NCI-H1694 (cell line): ENCODE measurements at places on chromosomes 1 and 21.

- DNase-seq, result no peak
Measured at GRCh38 chr1:216184126-216184680, 239.0 kb downstream of the USH2A start.

DNA sequence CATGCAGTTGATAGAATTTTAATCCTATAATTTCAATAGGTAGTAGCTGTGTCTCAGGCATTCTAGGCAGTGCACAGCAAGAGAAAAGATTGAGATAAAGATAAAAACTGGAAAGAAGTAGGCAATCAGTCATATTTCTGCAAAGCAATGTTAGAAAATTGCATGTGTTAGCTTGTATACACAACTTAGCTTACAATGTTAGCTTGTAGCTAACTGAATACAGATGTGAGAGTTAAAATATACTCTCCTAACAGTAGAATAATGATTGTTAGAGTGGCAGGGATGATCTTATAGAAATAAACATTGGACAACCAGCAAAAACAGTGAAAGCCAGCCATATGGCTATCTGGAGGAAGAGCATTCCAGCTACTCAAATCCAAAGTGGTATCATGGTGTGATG lies 29.0 kb downstream of the PTPRC start:
- DNase-seq, result no peak

DNA sequence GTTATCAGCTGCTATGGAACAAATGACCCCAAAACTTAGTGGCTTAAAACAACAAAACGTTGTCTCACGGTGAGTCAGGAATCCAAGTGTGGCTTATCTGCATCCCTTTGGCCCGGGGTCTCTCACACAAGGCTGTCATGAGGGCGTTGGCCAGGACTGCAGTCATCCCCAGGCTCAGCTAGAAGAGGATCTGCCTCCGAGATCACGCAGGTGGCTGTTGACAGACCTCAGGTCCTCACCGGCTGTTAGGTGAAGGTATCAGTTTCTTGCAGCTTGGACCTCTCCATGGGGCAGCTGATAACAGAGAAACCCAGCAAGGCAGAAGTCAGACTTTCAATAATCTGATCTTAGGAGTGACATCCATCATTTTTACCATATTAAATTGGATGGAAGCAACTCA lies 52.7 kb upstream of the SYT6 start:
- no peak for DNase-seq

- DNase-seq, result no peak
Measured at GRCh38 chr1:89578151-89578550, 53.5 kb downstream of the LRRC8B start.

DNA sequence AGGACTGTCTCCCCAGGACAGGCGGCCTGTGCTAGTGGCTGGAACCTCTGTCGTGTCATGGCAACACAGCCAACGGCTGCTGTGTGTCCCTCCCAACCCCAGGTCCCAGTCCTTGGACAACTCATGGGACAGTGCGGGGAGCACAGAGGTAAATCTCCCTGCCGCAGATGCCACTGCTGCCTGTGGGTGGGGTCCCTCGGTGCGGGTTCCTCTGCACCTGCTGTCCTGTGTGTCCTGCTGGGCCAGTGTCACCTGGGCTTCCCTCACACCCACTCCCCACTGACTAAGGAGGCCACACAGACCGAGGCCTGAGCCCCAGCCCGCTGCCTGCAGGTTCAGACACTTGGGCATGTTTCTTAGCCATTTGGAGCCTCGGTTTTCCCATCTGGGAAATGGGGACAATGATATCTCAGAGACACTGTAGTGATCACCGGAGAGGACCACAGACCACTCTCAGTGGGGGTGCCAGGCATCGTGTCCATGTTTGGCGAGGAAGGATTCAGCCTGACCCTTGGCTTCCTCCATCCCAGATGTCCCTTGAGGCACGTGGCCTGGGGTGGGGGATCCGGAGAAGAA lies 96.5 kb downstream of the SIK1 start:
- DNase-seq, result no peak

DNA sequence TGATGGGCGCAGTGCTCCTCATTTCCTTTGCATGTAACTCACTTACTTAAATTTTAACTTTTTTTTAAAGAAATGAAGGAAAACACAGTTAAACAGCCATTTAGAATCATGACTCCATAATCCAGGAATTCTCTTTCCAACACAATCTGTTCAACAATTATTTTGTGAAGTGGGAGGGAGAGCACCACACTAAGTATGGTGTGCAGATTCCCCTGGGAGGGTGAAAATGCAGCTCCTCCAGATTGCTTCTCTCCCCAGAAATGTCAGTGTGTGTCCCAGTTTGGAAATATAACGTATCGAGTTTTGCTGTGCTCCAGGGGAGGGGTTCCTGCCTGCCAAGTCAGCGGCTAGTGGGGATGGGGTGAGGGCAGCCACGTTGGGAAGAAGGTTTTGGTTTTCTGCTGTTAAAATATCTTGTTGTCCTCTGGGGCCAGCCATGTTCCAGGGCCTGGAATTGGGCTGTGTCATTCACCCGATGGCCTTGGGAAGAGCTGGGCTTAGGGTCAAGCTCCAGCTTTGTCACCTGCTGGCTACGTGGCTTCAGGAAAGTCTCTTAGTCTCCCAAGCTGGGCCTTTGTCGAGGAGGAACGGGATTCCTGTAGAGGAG lies 17.3 kb upstream of the DISP3 start:
- peak; percentile 66 for DNase-seq

DNA sequence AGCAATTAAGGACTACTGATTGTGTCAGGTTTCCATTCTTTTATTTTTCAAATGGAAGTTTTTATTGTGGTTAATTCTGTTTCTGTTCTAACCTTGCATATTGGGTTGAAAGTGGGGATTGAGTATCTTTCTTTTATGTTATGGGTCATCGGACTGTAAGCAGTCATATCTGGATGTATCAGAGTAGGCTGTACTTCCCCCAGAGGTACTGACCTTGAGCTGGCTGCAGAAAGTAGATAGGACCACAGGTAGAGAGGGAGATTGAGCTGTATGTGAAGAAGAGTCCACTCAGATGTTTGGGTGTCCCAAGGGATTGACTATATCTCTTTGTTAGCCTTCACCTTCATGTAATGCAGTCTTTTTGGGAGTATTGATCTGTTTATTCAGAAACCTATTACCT lies 20.5 kb upstream of the ALG14 start:
- DNase-seq, result no peak

- DNase-seq, result no peak
Measured at GRCh38 chr1:61149010-61149860, 66.9 kb downstream of the NFIA start.

- DNase-seq, result no peak
Measured at GRCh38 chr1:81812712-81813111, 12.0 kb downstream of the ADGRL2 start.

- DNase-seq, result peak; percentile 14
Measured at GRCh38 chr1:215888159-215888558, 321.1 kb downstream of the KCTD3 start.

- DNase-seq, result no peak
Measured at GRCh38 chr1:42551180-42551579, 88.1 kb downstream of the CCDC30 start.

- DNase-seq, result peak; percentile 25
Measured at GRCh38 chr1:50735443-50735842, 224.6 kb downstream of the FAF1 start.

GRCh38 chr1:93739472-93739871 lies 57.8 kb upstream of the BCAR3 start:
- DNase-seq, result no peak

GRCh38 chr1:81358151-81358550 lies 442.6 kb upstream of the ADGRL2 start:
- no peak for DNase-seq

GRCh38 chr1:81597720-81598426 lies 202.9 kb upstream of the ADGRL2 start:
- DNase-seq, result no peak

- no peak for DNase-seq
Measured at GRCh38 chr1:157218671-157219070, 80.5 kb upstream of the ETV3 start.

DNA sequence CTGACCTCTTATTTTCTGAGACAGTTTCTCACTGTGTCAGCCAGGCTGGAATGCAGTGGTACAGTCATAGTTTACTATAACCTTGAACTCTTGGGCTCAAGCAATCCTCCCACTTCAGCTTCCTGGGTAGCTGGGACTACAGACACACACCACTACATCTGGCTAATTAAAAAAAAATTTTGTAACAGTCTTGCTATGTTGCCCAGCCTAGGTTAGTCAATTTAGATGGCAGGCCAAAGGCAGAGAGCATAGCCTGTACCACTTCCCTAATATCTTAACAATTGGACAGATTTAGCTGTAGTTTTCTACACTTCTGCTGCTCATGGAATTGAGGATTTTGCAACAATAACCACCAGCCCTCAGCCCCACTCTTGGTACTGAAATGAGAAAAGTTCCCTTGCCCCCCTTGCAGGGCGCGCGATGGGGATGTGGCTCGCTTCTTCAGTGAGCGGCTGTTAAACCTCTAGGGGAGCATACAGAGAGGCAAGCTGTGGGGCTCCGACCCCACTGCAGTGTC lies 34.9 kb upstream of the PTGFRN start:
- DNase-seq, result no peak

GRCh38 chr1:91004145-91004544 lies 17.7 kb downstream of the ZNF644 start:
- DNase-seq, result no peak

GRCh38 chr1:56170784-56171320 lies 408.5 kb downstream of the PLPP3 start:
- no peak for DNase-seq

DNA sequence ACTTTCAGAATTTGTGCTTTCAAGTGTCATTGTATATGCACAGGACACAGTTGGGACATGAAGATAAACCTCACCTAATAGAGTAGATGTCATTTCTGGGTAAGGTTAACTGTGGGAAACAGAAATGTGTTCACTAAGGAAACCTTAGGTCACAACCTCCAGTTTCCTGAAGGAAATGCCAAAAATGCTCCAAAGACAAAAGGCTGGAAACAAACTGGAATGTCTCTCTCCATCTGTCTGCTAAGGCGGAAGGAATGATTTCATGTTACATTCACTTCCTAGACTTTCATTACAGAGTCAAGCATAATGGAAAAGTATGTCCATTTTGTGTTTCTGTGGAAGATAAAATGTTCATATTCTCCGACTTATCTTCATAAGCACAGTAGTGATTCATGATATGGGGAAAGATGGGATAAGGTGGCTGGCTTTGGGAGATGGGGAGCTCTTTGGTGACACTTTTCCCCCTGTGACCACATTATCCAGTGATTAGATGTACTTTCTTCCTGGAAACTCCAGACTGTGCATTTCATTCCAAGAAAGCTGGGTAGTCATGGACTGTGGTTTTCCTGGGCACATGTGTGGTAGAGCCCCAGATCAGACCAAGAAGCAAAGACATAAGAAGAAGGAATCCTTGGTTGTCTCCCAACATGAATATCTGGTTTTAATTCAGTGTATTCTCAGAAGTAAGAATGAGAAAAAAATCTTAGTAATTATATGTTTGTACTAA lies 5.7 kb downstream of the S1PR1 start:
- DNase-seq, result no peak

- no peak for DNase-seq
Measured at GRCh38 chr1:168833801-168834224, 104.8 kb upstream of the DPT start.

DNA sequence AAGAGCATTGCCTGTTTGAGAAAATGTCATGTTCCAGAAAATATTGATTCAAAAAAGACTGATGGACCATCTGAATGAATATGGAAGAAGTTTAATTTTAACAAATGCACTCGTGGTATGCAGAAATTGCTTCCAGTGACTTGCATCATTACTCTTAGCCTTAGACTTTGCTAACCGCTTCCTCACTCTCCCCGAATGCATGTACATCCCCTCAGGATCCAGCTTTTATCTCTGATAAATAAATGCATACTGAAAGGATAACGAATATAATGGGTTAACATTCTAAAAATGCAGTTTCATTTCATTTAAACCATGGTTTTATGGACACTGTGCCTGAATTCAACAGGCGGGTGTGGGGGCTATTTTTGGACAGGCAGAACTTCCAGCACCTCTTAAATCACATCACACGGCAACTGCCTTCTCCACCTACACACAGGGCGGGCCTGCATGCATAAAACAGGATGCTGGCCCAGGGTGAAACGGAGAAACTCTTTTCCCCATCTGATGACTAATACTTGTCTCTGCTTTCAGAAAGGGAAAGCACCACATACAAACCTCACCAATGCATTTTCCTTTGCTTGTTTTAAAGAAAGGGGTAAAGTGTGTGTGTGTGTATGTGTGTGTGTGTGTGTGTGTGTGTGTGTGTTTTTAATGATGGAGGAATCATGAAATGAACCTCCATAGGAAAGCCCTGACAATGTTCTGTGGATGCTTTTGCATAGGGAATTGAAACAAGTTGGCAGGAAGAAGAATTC lies 48.7 kb downstream of the SPAG17 start:
- no peak for DNase-seq

DNA sequence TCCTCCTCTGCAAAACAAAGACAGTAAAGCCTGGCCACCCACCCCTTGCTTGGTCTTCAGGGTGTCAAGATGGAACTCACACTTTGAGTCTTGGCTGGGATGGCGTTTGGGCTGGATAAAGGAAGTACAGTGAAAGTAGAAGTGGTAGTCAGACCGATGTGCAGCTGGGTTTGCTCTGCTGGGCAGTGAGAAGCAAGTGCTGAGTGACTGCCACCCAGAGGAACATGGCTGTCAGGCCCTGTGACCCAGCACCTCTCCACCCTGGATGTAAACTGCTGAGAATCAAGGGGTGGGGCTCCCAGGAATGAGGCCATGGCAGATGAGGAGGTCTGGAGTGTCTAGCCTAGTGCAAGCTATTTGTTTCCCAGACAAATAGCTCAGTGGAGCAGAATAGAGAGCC lies 51.2 kb downstream of the POFUT2 start:
- DNase-seq, result no peak

- no peak for DNase-seq
Measured at GRCh38 chr1:212291505-212292134, 6.4 kb downstream of the PPP2R5A start.

DNA sequence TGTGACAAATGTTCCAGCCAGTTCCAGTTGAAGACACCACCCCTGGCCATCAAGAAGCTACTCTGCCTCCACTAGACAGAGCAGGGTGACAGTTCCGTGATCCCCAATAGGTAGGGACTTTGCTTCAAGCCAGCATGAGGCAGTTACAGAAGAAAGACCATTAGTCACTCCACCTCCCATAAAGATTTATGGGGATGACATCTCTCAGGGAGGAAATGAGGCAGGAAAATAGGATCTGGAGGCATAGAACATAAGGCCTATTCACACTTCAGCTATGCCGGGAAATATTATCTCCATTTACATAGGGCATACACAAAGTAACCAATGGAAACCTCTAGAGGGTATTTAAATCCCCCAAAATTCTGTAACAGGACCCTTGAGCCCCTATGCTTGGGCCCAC lies 3.5 kb upstream of the GBP7 start:
- DNase-seq, result no peak

DNA sequence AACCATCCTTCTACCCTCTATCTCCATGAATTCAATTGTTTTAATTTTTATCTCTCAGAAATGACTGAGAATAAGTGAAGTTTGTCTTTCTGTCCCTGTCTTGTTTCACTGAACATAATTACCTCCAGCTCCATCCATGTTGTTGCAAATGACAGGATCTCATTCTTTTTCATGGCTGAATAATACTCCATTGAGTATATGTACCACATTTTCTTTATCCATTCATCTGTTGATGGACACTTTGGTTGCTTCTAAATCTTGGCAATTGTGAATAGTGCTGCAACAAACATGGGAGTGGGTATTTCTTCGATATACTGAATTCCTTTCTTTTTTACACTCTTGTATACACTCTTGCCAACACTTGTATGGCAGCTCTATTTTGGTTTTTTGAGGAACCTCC lies 72.8 kb upstream of the COX20 start:
- DNase-seq, result no peak
